ENCODE measurements at places on chromosomes 5 and 9. TPM values are rescaled to one million over a fixed set of nuclear protein-coding genes. Genes with fewer than 3 reads are reported as not detected.

GRCh38 chr5:149303210-149303609 lies 31.6 kb downstream of the AFAP1L1 start:
- no peak for DNase-seq

DNA sequence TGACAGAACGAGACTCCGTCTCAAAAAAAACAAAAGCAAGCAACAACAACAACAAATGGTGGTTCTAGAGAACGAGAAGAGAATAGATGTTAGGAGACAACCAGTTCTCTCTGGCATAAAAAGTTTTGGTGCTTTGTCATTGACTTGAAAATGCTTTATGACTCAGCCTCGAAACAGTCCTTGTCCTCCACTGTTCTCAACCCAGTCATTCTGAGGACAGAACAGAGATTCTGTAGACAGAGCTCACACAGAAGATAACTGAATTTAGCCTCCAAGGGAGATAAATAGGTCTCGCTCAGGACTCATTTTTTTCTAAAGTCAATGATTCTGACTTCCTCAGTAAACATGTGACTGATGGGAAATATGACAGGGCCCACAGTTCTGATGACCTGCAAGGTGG lies 76.0 kb upstream of the FSTL4 start:
- DNase-seq, result no peak

GRCh38 chr9:115039516-115040120 lies 78.3 kb downstream of the TNC start:
- DNase-seq, result no peak

The PRR7 gene
- 2.6 TPM for total RNA-seq

GRCh38 chr5:150848271-150848670 lies 1.9 kb downstream of the IRGM start:
- DNase-seq, result no peak

DNA sequence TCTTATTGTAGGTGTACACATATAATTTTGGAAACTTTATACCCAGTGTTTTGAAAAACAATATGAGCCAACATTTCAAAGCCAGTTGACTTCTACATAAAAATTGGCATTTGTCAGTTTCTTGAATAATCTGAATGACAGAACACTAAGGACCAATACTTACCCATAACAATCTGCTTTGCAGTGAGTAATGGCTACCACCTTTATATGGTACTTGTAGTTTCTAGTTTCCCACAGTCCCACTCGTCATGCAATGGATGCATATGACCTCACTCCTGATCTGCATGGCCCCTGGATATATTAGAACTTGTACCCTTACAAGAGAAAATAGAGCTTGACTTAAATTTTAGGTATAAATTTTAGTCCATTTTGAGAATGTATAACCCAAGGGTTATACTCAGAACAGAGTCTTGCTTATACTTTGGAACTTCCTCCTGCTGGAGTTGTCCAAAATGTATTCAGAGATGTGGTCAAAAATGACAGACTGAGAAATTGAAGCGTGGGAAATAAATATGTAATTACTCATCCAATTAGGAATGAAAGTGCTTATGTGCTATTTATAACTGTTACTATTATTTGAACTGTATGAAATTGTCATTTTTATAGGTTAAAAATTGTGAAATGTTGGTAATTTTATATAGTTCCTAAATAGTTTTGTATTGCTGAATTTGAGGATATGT lies 19.5 kb downstream of the XRCC4 start:
- DNase-seq, result no peak

DNA sequence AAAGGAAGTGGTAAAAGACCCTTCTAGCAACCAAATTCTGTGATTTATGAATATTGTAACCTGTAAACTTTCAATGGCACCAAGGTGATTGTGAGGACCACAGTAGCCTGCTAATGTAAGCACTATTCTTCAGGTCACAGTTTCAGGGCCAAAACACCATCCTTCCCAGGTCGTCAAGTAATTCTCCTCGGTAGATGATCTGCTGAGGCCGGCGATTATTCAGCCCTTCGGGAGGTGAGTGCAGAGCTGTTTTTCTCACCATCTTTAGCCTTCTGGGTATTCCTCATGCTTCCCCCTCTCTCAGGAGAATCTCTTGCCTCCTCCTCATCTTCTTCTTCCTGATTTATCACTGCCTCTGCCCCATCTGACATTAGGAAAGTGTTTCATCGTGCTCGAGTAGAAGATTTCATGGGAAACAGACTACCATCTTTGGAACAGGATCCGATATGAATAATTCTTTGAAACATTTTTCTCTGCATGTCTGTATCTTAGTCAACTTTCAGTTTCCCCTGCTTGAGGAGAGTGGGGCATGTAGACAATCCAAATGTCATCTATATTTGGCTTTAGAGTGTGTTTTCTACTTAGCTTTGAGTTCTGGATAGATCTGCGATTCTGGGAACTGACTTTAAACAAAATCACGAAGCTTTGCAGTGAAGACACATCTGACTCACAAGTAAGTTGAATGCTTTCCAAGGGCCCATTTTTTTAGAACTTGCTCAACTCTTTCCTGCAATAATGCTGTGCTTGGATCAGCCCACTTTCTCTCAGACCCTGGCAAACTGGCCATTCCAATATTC lies 173.9 kb downstream of the AOPEP start:
- DNase-seq, result no peak

DNA sequence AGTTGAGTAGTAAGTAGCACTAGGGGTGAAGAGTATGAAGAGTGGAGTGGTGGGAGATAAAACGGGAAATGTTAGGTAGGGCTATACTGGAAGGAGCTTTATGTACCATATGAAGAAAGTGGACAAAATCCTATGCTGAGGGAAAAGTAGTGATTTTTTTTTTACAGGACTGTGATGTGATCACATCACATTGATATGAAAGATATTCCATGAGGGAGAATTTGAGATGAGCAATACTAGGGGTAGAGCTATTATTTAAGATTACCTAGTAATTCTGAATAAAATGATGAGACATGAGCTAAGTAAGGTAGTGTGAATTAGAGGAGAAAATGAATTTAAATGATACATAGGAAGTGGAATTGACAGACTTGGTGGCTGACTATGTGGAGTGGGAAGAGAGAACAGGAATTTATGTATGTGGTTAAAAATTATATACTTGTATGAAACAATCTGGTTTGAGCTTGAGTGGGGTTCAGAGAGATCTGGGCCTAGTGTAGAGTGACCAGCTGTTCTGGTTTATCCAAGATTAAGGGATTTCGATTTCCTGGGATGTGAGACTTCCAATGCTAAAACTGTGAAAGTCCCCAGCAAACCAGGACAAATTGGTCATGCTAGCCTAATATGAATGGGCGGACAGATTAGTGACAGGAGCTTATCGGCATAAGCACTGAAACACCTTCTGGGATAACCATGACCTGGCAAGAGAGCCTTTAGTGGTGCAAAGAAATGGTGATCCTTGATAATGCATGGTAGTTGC lies 29.3 kb upstream of the STOM start:
- no peak for DNase-seq

DNA sequence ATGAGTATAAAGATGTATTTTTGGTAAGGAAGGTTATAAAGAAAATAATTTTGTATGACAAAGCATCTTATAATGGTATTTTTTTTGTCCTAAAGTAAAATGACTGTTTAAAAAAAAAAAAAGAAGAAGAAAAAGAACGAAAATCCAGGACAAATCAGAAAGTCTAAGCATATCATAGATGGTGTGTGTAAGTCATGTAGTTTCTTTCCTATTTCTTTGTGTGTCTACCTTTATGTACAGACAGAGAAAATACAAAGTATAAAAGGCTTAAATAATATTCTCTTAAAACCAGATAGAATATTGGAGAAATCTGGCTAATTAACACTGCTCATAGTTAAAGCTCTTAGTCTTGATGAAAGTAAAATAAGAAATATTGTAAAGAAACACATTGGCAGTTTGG lies 7.7 kb downstream of the RIGI start:
- DNase-seq, result no peak

DNA sequence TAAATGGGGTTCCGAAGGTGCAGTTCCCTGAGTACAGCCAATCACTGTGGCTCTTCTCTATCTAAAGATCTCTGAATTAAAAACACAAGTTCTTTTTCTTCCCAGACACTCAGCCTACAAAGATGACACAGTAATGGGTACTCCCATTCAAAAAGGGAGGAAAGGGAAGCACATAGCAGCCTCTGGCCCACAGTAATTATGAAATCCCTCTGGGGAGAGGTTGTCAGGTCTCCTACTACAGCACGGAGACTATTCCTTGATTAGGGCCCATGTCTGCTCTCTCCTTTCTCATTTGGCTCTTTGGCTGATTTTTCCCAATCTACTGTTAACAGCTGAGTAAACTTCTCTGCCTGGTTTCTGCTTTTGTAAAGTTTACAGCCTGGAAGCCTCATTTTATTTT lies 62.0 kb upstream of the RANBP3L start:
- no peak for DNase-seq

The SPATA31C1 gene
- not detected for total RNA-seq

DNA sequence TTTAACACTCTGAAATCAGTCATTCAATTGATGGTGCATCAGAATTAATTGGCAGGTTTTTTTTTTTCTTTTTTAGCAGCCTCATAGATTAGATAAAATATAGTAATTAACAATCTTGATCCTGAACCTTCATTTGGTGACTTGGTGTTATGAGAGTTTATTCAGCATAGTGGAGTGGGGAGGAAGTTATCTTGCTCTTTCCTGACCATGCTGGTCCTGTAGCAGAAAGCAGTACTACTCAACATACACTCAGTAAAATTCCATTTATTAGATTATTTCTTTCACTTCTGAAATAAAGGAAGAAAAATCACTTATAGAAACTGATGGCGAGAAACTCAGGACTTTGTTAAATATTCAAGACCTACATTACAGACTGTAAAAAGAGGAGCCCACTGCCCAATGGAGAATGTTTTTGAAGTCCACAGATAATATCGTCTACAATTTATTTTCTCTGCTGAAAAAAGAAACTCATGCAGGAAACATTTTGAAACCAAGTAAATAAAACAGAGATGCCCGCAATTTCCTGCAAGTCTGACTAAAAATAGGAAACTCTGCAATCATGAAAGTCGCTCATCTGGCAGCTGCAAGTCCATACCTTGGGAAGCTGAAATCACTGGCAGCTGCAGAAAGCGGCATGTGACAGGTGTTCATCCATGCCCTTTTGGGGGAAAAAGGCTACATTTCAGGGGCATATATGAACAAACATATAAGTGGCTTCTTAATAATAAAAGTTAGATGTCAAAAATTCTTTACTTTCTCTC lies 233.2 kb upstream of the RFX3 start:
- DNase-seq, result no peak

DNA sequence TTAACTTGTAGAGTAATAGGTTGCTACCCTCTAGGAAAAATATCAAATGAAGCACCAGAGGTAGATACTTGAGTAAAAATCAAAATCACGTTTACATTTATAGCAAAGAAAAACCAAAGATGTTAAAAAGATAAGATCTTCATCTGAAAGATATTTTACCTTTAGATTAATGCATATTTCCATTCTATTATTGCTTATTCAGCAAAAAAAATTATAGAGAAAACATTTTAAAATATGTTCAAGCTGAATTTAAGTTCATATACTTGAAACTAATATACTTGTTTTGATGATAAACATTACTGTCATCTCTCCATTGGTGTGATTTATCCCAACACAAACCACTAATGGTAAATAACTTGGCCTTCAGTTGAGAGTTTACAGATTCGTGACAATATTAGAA lies 422.3 kb downstream of the CAAP1 start:
- no peak for DNase-seq

DNA sequence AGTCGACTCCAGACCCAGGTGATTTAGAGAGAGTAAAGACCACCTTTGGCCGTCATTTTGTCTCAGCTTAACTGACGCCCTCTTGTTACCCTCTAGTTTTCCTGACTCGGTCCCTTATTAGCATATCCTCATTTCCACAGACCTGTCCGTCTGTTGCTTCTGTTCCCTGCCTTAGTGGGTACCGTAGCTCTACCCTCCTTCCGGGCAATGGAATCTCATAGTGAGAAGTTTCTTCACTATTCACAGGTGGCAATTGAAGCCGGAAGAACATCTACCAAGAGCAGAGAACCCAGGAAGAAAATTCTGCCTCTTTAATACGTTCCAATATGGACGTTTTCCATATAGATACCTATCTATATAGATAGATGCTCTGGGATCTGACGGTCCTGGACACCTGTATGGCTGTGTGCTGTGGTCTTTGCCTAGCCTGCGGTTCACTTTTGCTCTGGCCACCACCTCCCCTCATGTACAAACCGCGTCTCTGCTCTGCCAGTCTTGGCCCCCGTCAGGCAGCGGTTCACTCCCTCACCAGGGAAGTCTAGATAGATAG lies 652 bp upstream of the TMEM161B start:
- DNase-seq, result no peak

DNA sequence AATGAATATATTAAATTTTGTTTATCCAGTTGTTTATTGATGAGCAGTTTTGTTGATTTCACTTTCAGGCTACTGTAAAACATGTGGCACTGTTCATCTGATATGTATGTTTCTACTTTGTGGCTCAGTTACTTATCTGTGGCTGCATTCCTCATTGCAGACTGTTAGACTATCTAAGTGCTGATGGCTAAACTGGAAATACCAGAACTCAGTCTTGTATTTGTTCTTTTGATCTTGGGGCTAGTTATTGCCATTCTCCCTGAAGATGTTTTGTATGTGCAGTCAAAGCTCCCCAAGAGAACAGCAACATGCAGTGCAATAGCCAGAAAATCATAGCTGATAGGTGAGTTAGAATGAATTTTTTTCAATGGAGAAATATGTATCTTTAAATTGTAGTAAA lies 162.2 kb downstream of the GADD45G start:
- DNase-seq, result no peak

The ENTREP1 gene
- total RNA-seq, result 14.6 TPM

The HAVCR1 gene
- 0.44 TPM for total RNA-seq

All from ureter (tissue), 1 donor.